SK-MEL-5 (cell line): ENCODE measurements at places on chromosomes 5 and 9. TPM values are rescaled to one million over a fixed set of nuclear protein-coding genes. Genes with fewer than 3 reads are reported as not detected.

DNA sequence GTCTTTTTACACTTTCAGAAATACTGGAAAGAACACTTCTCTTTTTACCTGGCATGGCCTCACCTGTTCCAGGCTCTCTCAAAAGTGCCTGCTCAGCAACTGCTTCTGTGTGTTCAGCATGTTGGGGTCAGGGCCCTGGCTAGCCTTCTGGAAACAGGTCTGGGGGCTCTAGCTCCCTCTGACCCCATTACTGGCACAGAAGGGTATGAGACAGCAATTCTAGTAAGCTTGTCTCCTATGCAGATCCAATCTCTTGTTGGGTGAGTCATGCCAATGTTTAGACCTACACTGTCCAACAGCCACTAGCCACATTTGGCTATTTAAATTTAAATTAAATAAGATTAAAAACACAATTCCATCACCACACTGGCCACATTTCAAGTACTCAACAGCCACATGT lies 80.8 kb downstream of the MAPKAP1 start:
- no peak for DNase-seq

Gene TAF1L
- not detected in 2 replicates for total RNA-seq

DNA sequence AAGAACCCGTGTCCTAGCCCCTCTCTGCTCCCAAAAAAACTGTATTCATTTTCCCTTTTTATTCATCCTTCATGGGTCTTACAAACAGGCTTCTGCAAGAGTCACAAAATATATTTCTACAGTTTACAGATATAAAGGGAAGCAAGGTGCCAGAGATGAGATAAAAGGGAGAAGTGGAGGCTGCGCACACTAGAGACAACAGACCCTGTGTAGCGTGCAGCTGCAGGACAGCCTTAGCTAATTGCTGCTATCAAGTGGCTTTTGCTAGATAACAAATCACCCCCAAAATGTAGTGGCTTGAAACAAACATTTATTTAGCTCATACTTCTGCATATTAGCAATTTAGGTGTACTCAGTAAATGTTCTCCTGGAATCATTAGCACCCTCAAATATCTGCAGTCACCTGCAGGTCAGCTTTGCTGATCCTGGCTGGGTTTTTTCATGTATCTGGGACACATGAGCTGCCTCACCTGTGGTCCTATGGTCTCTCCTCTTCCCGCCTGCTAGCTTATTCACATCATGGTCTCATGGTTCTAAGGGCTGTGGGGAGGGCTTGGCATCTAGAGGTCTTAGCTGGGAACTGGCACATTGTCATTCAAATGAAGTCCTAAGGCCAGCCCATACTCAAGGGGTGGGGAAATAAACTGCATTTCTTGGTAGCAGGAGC lies 29.4 kb downstream of the ARHGEF37 start:
- DNase-seq = no peak

DNA sequence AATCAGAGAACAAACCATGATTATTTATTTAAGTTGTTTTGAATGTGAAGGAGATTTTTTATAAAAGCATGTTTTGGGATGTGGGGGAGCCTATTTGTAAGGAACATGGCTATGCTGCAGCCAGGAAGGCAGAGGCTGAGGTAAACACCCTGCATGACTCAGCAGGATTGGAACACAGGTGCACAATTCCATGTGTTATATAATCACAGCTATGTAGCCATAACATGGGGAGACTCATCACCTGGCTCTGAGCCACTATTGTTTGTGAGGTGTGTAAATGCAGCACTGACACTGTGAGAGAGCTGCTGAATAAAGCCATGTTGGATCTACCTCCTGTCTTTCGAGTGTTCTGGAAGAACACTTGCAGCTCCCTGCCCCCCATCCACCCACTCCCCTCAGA lies 1009.8 kb downstream of the DNAH5 start:
- no peak for DNase-seq

DNA sequence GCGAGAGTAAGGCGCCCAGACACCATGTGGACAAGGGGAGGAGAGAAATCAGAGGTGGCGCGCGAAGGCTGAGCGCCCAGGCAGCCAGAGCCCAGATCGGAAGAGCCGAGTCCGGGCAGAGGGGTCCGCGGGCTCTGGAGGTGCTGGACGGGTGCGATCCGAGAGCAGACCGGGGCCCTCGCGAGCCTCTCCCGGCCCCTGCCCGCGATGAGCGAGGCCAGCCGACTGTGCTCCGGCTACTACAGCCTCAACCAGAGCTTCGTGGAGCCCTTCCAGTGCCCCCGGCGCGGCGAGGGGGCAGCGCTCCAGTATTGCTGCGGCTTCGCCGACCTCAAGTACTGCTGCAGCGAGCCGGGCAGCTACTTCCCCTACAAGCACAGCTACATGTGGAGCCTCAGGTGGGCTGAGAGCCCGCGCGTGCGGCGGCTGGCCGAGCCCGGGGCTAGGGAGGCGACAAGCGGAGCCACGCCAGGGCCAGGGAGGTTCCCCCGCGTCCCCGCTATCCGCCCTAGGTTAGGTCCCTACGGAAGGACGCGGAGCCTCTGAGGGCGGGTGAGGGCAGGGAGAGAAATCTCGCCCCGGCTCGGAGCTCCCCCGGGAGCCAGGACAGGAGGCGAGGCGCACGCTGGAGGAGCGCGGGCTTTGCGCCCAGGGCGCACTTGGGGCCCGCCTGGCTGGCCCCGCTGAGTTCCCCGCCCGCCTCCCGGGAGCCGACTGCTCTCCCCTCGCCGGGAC lies at the start of gene SHISAL2B:
SHISAL2B (plus strand) TSS at position 87 of the 735 bp plus-strand sequence; CDS start at position 208, 121 bp downstream.
- no peak for DNase-seq

Gene PPP6C
- 52.6 and 55.6 TPM in 2 replicates for total RNA-seq

- DNase-seq = peak; percentile 72
Measured at GRCh38 chr9:113446323-113446740, 17.2 kb upstream of the RGS3 start.

- no peak for DNase-seq
Measured at GRCh38 chr5:126659805-126660482, 59.2 kb downstream of the PHAX start.

DNA sequence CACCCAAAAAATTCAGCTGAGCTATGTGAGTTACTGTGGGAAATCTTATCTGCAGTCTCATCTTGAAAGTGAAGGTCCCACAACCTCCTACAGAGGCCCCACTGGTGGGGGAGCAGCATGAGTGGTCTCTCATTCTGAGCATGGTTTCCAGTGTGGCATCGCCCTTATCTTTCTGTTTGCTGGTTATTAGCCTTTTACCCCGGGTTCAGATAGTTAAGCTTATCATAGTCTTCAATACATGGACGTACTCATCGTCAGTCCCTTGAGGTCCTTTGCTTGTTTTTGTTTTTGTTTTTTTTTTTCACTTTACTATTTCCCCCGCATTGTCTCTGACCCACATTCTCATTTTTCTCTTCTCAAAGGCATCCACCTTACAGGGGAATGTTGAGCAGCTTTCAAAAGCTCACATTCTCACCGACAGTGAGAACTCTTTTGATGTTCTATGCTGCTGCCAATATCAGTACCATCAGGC lies 7.7 kb upstream of the HAVCR2 start:
- DNase-seq = no peak

Gene PSMD5
- 23.9 and 27.9 TPM in 2 replicates for total RNA-seq

Gene CA9
- total RNA-seq = 0.29 TPM in 1 of 2 replicates, not detected in the other

DNA sequence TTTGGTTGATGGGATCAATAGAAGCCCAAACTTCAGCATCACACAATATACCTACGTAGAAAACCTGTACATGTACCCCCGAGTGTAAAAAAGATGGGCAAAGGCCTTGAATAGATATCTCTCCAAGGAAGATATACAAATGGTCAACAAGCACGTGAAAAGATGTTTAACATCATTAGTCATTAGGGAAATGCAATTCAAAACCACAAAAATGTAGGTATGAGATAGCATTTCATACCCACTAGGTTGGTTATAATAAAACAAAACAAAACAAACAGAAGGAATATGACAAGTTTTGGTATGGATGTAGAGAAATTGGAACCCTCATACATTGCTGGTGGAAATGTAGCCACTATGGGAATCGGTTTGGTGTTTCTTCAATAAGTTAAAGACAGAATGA lies 33.1 kb upstream of the PPARGC1B start:
- no peak for DNase-seq

GRCh38 chr9:128771094-128771721 lies 519 bp downstream of the ZER1 start:
- DNase-seq = no peak
